ENCODE measurements at places on chromosomes 2 and 18.

DNA sequence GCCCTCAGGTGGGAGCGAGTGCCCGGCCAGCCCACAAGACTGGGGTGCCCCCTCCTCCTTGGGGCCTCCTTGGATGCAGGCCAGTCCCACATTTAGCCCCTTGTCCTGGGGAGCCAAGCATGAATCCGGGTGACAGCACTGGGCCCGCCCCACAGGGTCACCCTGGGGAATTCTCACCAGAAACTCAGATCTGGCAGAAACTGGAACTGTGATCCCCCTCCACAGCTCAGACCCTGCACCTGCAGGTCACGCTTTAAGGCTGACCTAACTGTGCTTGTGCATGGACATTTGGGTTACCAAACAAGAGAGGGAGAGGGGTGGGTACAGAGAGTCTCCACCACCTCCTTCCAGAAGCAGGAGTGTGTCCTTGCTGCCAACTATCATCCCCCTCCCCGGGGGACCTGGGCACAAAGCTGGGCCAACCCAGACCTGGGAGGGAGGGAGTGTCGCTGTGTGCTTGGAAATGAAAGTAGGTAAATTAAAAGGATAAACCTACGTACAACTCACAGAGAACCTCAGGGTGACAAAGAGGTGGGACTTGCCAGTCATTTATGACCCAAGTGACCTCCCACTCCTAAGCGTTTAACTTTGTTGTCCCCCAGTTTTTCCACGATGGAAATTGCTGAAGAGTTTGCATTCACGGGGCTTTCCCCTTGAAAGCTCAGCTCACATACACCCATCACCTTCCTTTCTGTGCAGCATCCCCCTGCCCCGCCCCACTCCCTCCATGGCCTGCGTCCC lies 9.1 kb downstream of the ITM2C start:
- peak; percentile 62 for DNase-seq

- DNase-seq: no peak
Observed at GRCh38 chr18:51453594-51453993, 256.1 kb upstream of the MEX3C start.

GRCh38 chr18:51447351-51448342 lies 250.2 kb upstream of the MEX3C start:
- no peak for DNase-seq

DNA sequence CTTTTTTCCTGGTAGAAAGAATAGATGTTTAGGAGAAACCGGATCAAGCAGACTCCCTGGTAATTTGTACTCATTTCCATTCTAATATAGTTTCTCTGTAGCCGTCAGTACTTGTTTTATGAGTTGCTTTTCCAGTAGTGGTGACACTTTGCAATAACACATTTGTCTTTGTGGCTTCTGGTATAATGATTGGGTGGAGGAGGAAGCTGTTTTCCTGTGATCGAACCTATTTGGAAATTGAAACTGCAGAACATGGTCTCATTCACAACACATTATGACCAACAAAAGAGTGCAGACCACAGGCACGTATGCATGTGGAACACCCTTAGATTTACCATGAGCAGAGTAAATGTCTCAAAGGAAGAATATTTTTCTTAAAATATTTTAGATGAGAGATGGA lies 7.6 kb upstream of the SERPINB12 start:
- no peak for DNase-seq

DNA sequence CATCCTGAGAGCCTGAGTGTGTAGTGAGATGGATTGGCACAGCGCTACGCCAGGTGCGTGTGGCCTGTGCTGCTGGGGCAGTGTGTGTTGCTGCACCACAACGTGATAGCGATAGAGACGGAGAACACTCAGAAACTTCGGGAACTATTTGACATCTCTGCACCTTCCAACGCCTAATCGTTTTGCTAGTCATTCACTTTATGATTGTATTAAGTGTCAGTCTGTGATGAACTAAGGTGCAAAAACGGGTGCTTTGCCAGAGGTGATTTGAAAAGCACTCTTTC lies 26.0 kb upstream of the IGFBP2 start:
- DNase-seq: no peak

DNA sequence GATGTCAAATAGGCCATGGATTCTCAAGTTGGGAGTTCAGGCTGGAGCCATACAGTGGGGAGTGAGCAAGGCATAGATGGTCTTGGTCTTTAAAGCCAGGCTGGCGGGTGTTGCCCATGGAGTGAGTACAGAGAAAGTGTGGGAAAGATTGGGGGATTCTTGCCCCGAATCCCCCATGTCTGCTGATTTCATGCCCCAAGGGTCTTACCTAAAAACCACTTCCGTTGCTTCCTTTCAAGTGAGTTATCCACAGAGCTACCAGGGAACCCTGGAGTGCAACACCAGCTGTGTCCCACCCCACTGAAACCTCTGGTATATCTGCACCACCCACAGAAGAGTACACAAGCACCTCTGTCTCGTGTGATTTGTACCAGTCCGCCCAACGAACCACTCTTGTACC lies 31.4 kb downstream of the FHOD3 start:
- no peak for DNase-seq

GRCh38 chr2:38540580-38541286 lies 62.0 kb downstream of the HNRNPLL start:
- no peak for DNase-seq

- DNase-seq: no peak
Observed at GRCh38 chr2:32553829-32554432, 73.9 kb upstream of the TTC27 start.

GRCh38 chr2:33496150-33496549 lies 19.7 kb downstream of the RASGRP3 start:
- DNase-seq: no peak

- no peak for DNase-seq
Observed at GRCh38 chr18:51076503-51076902, 46.5 kb downstream of the SMAD4 start.

GRCh38 chr2:133993160-133993559 lies 260.7 kb upstream of the MGAT5 start:
- no peak for DNase-seq

Data from GM12892 (cell line).